Esophagus squamous epithelium (tissue), 5 donors: ENCODE measurements at places on chromosomes 2 and 18. TPM values are rescaled to one million over a fixed set of nuclear protein-coding genes. Genes with fewer than 3 reads are reported as not detected.

DNA sequence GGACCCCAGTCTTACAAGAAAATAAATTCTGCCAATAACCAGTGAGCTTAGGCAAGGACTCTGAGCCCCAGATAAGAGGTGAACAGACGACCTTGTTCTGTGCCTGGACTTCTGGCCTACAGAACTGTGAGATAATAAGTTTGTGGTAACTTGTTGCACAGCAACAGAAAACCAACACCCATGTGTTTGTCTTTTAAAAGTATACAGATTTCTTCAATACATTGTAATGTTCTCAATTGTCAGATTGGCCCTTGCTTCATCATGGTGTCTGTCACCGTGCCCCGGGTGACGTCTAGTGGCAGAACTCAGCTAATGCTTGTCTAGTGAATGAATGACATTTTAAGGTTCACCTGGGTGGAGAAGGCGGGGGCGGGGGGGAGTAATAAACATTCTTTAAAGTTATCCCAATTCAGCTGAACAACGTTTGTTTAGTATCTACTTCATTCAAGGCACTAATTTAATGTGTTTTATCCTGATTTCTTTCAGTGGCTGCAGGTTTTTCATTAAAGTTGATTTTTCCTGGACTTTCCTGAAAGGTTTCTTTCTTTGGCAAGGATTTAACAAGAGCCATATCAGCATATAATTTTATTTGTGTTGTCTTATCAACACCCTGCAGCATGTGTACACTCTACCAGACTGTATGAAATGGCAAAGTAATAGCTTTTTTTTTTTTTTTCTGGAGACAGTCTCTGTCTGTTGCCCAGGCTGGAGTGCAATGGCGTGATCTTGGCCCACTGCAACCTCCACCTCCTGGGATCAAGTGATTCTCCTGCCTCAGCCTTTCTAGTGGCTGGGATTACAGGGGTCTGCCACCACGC lies 123.8 kb upstream of the DLX2 start:
- no peak for DNase-seq

DNA sequence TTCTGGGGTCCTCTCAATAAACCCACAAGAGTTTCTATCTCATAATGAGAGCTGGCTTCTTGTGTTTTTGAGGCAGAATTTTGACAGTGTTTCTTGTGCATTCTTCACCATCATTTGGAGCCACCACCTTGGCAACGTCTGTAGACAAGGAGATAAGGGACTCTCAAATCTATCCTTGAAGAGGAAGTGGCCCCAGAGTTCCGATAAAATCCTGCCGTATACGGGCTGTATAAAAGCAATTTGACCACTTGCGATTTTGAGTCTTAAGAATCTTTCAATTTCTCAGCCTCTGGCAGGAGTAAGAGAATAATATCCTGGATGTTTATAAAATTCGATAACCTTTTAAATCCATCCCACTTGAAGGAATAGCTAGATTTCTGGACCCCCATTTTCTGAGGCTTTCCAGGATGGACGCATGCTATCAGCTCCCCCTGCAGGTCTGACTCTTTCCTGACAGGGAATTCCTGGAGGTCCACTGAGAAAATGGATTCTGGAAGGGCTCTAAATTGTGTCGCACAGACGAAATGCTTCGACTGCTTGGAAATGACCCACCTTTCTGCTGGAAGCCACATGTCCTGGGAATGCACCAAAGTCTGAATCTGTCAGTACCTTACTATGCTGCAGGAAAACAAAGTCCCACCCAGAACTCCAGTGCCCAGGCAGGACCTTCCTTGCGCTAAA lies 54.1 kb downstream of the E2F6 start:
- DNase-seq = no peak

DNA sequence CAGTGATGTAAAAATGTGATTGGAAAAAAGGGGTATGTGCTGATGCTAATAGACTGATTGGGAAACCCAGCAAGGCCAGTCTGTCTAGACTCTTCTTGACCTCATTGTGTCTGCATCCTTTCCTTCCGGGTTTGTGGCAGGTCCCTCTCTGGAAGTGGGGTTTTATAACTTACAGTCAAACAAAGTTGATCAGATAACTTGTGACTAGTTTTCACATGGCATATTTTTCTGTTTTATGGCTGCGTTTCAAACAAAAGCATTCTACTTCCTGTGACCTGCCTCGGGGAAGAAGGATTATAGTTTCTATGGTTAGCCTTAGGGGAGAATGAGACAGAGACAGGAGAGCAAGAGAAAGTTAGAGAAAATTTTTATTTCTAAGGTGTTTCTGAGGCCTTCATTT lies 188.7 kb upstream of the HNMT start:
- DNase-seq = no peak

GRCh38 chr18:73923866-73924265 lies 223.8 kb downstream of the FBXO15 start:
- no peak for DNase-seq

GRCh38 chr2:158699323-158699722 lies 95.8 kb upstream of the DAPL1 start:
- DNase-seq = no peak

DNA sequence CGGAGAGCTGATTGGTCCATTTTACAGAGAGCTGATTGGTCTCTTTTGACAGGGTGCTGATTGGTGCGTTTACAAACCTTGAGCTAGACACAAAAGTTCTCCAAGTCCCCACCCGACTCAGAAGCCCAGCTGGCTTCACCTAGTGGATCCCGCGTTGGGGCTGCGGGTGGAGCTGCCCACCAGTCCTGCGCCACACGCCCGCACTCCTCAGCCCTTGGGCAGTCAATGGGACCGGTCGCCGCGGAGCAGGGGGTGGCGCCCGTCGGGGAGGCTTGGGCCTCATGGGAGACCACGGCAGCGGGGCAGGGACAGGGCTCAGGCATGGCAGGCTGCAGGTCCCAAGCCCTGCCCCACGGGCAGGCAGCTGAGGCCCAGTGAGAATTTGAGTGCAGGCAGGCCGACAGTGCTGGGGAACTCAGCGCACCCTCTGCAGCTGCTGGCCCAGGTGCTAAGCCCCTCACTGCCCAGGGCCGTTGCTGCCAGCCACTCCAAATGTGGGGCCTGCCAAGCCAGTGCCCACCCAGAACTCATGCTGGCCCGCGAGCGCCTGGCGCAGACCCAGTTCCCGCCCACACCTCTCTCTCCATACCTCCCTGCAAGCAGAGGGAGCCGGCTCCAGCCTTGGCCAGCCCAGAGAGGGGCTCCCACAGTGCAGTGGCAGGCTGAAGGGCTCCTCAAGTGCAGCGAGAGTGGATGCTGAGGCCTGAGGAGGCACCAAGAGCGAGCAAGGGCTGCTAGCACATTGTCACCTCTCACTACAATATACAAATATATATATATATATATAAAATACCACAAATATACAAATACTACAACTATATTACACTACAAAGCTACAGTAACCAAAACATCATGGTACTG lies 100.7 kb downstream of the SPIRE1 start:
- no peak for DNase-seq

Gene ERFE
- not detected for total RNA-seq

Gene CMPK2
- 4.9 TPM for total RNA-seq

Gene KCNE4
- total RNA-seq = 0.76 TPM
